ENCODE measurements at places on chromosomes 3 and 15. TPM values are rescaled to one million over a fixed set of nuclear protein-coding genes. Genes with fewer than 3 reads are reported as not detected.

The GLCE gene
- total RNA-seq = 3.4 TPM

The ZNF80 gene
- 2.1 TPM for total RNA-seq

The PPM1M gene
- total RNA-seq = 83.7 TPM

GRCh38 chr3:133964547-133964946, 65.2 kb downstream of the SLCO2A1 start:
- no peak overlapping the region for H3K4me3 ChIP-seq
- no peaks in the 10 kb centered on the region for H3K4me1 ChIP-seq
- H3K27me3 ChIP-seq = no peaks in the 10 kb centered on the region
- no peak overlapping the region for H3K27ac ChIP-seq
- H3K36me3 ChIP-seq = no peaks in the 10 kb centered on the region

GRCh38 chr3:50912746-50913145, 238.0 kb downstream of the DOCK3 start:
- H3K27me3 ChIP-seq = no peaks in the 10 kb centered on the region
- no peak for DNase-seq
- H3K27ac ChIP-seq = no peak overlapping the region
- H3K4me3 ChIP-seq = no peak overlapping the region
- H3K4me1 ChIP-seq = no peaks in the 10 kb centered on the region
- H3K36me3 ChIP-seq = no peaks in the 10 kb centered on the region

DNA sequence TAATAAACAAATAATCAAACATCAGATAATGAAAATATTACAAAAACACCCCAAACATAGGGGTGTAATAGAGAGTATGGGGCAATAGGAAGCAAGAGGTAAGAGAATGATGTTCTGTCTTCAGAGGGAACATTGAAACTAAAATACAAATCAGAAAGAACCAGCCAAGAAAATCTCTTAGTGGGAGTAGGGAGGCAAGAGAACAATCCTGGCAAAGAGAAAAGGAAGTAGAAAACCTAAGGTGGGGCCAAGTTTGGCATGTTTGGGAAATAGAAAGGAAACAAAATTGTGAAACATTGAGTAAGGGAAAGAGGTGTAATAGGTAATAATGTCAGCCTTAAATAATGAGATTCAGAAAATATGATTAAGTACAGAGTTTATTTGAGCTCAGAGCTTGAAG, 467.1 kb downstream of the RBMS3 start:
- no peak for DNase-seq
- no peaks in the 10 kb centered on the region for H3K4me1 ChIP-seq
- H3K4me3 ChIP-seq = no peak overlapping the region
- no peaks in the 10 kb centered on the region for H3K36me3 ChIP-seq
- H3K27me3 ChIP-seq = no peaks in the 10 kb centered on the region

DNA sequence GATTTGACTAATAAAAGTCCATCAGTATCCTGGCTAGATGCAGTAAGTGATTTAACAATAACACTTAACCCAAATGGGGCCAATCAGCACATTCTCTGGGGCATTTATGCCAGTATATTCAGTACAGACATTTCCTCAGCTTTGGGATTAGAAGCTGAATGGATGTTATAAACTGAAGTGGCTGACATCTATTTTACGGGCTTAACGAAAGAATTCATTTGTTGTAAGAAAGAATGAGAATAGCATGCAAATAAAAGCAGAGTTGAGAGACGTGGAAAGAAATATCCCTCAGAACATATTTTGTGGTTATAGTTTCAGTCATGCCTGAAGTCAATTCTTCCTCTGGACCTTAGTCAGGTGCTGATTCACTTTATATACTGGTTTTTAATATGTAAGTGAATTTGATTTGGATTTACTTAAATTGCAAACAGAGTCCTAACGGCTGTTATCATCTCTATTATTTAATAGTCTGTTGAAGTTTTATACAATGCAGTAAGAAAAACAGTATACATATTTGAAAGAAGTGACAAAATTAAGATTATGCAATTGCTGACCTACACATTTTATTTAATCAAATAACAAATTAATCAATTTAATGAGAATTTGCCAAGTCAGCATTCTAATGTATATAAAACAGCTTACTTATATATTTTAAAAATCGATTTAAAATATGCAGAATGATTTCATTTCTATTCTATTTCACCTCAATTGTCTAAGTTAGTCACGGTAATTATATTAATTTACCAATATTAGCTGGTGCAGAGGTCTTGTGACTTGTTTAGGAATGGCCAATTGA, 513.9 kb upstream of the CADM2 start:
- no peak for DNase-seq
- no peak overlapping the region for H3K4me3 ChIP-seq
- H3K27me3 ChIP-seq = no peaks in the 10 kb centered on the region
- H3K4me1 ChIP-seq = no peaks in the 10 kb centered on the region
- H3K27ac ChIP-seq = no peak overlapping the region

- no peak overlapping the region for H3K4me3 ChIP-seq
- no peaks in the 10 kb centered on the region for H3K36me3 ChIP-seq
- peaks cover 22% of the 10 kb centered on the region for H3K4me1 ChIP-seq
- DNase-seq = no peak
- H3K27ac ChIP-seq = no peak overlapping the region
These were observed 26.2 kb downstream of the PDE8A start for GRCh38 chr15:85007741-85008397.

All from natural killer cell (primary cell).